ENCODE measurements at places on chromosomes 11 and 22. TPM values are rescaled to one million over a fixed set of nuclear protein-coding genes. Genes with fewer than 3 reads are reported as not detected.

Gene LUZP2
- 0.06 TPM for polyA plus RNA-seq

- no peak for DNase-seq
These were observed 32.5 kb upstream of the CFAP300 start for GRCh38 chr11:102014756-102015155.

GRCh38 chr11:38323961-38324761, 1726.1 kb upstream of the RAG2 start:
- no peak for DNase-seq

Gene MMP27
- polyA plus RNA-seq = not detected

Gene MN1
- 0.11 TPM for polyA plus RNA-seq

- DNase-seq = peak; percentile 84
These were observed 17.0 kb upstream of the KCTD14 start for GRCh38 chr11:78039919-78040671.

Gene RFPL1
- polyA plus RNA-seq = not detected

- DNase-seq = no peak
These were observed 368.3 kb downstream of the FAM181B start for GRCh38 chr11:82365351-82365750.

- no peak for DNase-seq
These were observed 512.9 kb downstream of the NTM start for GRCh38 chr11:131883332-131883731.

Gene DDI1
- polyA plus RNA-seq = not detected

Gene RAB3IL1
- 9.8 TPM for polyA plus RNA-seq

Gene BTBD18
- not detected for polyA plus RNA-seq

- peak; percentile 28 for DNase-seq
These were observed 5.9 kb upstream of the FCHSD2 start for GRCh38 chr11:73147771-73148681.

Gene IFITM10
- polyA plus RNA-seq = 0.31 TPM

- DNase-seq = no peak
These were observed 15.0 kb downstream of the IPO7 start for GRCh38 chr11:9399466-9399865.

DNA sequence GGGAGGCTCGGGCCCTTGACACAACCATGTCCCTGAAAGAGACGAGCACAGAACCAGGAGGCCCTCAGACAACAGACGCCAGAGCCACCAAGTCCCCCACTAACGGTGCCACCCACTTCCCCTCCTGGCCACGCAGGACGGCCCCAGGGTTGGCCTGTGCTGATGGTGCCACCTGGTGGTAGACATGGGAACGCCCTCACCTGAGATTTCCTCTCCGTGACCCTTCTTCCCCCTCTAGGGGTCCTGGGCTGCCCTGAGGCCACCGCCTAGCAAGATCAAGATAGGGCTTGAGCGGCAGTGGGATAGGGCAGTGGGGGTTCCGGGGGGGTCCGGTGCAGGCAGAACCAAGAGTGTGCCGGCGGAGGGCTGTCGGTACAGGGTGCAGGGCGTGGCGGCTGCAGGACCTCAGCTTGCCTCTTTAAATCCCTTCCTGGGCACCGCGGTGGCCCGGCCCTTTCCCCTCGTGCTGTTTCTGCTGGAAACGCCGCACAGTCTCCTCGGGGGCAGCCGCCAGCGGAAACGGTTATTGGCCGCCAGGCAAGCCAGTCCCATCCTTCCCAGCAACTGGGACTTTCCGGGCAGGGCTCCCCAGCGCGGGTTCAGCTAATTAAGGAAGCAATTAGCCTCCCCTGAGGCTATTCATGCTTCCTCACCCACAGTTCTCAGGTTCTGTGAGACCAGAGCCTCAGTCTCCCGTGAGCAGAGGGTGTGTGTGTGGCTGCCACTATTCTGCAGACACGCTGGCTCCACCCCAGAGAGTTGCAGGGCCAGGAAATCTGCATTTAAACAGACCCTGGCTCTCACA, 5.5 kb upstream of the NFAM1 start:
- DNase-seq = peak; percentile 82

GRCh38 chr11:93489841-93490240, 53.4 kb downstream of the SMCO4 start:
- DNase-seq = no peak

- peak; percentile 92 for DNase-seq
These were observed 528 bp upstream of the ARRB1 start for GRCh38 chr11:75351791-75352587.

DNA sequence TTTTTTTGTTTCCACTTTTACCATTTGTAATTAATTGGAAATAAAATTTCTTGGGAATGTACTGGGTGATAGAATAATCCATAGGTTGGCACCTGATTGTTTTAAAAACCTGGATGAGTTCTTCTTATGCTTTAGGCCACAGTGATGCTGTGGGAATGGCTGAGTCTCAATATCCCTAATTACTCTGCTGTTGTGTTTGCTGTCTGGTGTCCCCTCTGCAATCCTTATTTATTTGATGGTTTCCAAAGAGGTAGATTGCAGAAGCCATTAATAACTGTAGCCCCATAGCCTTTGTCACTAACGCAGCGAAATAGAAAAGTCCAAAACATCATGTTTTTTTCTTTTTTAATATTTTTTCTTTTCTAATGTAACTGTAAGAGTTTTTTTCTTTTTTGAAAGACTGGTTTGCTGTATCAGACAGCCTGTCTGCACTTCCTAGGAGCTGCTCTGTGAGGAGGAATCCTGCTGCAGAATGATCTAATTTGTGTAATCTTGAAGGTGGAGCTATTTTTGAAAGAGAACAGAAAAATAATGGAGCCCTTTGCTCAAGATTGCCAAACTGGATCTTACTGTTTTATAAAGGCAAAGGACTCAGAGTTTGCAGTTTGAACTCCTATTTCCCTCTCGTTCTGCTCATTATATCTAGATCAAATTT, 14.9 kb downstream of the PACS1 start:
- no peak for DNase-seq

Gene LDLRAD3
- 10.6 TPM for polyA plus RNA-seq

Gene ARHGAP42
- 0.02 TPM for polyA plus RNA-seq

DNA sequence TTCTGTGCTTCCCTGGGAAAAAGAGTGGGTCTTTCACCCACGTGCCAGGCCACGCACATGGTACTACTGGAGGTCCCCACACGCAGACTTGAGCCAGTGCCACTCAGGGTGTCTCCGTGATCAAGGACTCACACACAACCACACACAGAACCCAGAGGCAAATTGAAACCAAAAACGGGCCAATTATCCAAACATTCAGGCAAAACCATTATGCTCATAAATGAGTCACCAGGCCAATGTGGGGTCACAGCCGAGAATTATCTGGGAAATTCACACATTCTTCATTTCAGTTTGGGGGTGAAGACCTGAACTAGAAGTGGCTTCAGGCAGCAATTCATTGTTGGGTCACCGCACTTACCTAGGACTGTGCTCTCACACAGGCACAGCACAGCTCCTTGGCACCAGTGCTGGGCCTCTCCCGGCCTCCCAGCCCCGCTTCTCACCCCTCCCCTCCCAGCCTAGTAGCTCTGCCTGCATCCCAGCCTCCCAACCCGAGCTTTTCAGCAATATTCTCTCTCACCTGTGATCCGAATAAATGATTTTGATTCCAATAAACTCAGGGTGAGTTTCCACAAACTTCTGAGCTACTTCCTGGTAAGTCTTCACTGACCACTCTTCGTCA, 28.0 kb downstream of the ADA2 start:
- DNase-seq = no peak

GRCh38 chr11:64192434-64192833, 6.5 kb downstream of the STIP1 start:
- no peak for DNase-seq

Gene GPHA2
- not detected for polyA plus RNA-seq

DNA sequence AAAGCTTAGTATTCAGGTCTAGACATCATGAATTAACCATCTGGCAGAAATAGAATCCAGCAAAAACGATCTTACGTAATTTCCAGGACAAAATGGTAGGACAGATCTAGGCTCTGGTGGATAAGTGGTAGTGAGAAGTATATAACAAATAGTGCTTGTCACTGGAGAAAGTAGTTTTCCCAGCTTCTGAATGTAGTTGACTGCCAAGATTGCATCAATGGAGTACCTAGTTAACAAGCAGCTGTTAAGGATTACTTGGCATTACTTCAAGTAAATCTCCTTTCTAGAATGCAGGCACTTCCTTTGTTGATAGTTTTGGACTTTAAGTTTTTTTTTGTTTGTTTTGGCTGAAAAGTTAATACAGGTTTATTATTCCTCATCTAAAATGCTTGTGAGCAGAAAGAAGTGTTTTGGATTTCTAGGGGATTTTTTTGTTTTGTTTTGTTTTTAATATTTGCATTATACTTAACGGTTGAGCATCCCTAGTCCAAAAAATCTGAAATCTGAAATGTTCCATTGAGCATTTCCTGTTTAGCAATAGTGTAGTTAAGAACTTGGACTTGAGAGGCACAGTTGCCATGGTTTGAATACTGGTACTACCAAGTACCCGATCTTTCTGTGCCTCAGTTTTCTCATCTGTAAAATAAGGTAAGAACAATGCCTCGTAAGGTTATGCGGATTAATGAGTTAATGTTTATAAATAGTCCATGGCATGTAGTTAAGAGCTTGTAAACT, 20.3 kb downstream of the FAM118B start:
- DNase-seq = no peak

GRCh38 chr11:3710485-3711259, 39.5 kb upstream of the CHRNA10 start:
- no peak for DNase-seq

DNA sequence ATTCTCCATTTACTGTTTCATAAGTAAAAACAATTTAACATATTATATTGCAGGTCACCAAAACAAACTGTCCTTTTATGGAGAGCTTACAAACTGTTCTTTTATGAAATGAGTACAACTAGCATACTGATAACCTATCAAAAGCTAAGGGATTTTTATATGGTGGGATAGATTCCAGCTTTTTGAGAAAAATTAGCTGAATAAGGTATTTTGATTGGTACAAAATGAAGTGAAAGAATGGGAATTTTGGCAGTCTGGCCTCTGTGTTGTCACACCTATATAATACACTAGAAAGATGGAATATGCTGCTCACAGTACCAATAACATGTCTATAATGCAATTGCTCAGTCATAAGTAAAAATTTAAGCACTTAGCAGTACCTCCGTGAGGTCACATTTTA, 11.4 kb downstream of the TRAF6 start:
- no peak for DNase-seq

Gene IL10RA
- polyA plus RNA-seq = 0.05 TPM

GRCh38 chr11:117877120-117877784, 794 bp upstream of the FXYD6 start:
- DNase-seq = no peak

DNA sequence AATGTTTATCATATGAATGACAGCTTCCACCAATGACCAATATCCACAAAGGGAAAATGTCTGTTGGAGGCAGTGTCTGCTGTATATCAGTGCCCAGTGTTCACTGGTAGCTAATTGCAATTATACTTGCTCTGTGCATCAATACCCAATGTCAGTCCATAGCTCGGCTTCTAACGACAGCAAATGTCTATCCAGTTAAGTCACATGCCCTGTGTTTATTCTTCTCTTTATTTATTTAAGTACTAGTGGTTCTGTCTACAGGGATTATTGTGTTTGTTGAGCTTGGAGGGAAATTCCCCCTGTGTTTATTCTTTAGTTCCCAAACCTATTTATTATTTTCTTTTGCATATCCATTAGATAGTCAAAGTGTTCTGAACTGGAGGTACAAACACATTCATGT, 18.6 kb downstream of the TSKU start:
- no peak for DNase-seq

Gene MIAT
- 10.4 TPM for polyA plus RNA-seq

- peak; percentile 75 for DNase-seq
These were observed 703 bp downstream of the ABTB2 start for GRCh38 chr11:34356913-34357700.

Gene OR5D14
- not detected for polyA plus RNA-seq

Gene FERMT3
- 1.2 TPM for polyA plus RNA-seq

Gene ELFN2
- 2.8 TPM for polyA plus RNA-seq

Gene OR52H1
- polyA plus RNA-seq = not detected

DNA sequence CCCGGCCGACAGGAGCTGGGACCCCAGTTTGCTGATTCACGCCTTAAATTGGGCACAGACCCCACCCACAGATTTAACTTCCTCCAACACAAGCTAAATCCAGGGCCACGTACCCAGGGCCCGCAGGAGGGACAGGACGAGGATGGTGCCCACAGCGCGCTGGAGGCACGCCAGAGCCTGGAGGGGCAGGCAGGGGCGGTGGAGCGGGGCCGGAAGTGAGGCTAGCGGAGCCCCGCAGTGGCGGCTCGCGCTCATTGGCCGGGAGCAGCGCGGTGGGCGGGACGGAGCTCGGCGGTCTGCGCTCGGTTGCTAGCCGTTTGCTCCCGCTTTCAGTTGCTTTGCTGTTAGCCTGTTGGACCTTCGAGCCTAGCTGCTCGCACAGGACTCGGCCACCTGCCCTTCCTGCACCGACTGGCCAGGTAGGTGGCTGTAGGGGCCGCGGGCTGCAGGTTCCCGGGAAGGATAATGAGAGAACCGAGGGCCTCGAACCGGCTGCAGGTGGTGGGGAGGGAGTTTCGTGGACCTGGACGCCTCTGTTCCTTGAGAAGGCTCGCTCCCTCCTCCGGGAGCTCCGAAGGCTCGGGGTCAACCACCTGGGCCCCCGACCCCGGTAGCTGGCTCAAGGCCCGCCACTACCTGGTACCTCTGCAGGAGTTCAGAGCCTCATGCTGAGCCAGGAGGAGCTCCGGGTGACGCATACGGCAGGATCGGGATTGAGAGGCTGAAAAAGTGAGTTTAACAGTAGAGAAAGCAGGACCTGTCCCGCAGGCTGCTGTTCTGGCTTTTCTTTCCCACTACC, at the start of gene CCDC134:
TSS of gene CCDC134 (plus strand) at position 332 of the 799 bp plus-strand sequence. CDS start 8,212 bp downstream, outside the sequence.
- peak; percentile 93 for DNase-seq

DNA sequence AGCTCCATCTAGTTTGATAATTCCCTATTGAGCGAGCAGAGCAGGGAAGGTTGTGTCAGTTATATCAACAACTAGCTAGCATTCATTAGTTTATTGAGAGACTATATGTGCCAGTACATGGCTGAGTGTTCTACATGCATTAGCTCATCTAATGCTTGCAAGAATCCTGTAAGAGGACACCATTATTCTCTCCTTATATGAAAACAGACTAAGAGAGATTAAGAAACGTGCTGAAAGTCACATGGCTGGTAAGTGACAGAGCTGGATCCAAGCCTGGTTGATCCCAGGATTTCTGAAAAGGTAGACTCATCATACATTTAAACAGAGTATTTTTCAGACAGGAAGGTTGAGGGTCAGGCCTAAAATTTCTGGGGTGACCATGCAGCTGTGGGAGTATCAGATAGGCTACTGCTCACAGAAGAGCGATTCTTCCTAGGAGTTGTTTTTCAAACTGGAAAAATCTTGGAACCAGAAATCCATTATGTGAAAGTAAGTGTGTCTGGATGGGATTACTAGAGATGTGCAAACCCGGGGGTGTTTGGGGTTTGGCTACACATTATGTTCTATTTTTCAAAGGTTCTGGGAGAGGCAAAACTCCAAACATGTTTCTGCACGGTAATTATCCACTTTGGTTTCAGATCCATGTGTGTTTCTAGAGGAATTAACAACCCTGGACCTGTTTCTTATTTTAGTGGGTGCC, 213.3 kb downstream of the FAM76B start:
- no peak for DNase-seq

GRCh38 chr11:36558571-36559413, 9.0 kb upstream of the RAG1 start:
- no peak for DNase-seq

DNA sequence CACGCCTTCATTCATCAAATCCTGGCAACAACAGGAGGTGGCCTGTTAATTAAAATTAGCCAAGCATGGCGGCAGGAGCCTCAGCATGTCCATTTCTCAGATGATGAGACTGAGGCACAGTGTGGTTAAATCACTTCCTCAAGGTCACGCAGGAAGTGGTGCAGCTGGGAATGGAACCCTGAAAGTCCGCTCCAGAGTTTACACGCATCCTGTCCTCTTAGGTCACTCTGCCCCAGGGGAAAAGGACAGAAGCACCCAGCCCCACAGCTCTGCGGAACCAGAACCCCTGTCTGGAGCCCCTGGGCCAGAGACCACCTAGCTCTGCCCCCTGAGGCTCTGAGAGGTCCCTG, 19.6 kb downstream of the RPL3 start:
- no peak for DNase-seq

All from SK-N-SH (cell line).